ENCODE measurements at places on chromosomes 16 and 17. TPM values are rescaled to one million over a fixed set of nuclear protein-coding genes. Genes with fewer than 3 reads are reported as not detected.

GRCh38 chr17:42260318-42260717 lies 15.9 kb downstream of the STAT5B start:
- no peak for DNase-seq
- no peaks in the 10 kb centered on the region for H3K36me3 ChIP-seq
- no peak overlapping the region for H3K4me3 ChIP-seq
- H3K4me1 ChIP-seq = peaks cover 1% of the 10 kb centered on the region
- no peak overlapping the region for H3K27ac ChIP-seq
- no peaks in the 10 kb centered on the region for H3K27me3 ChIP-seq

GRCh38 chr17:49637739-49638138 lies 40.2 kb downstream of the SPOP start:
- H3K4me1 ChIP-seq = peaks cover 6% of the 10 kb centered on the region
- H3K36me3 ChIP-seq = peaks cover 6% of the 10 kb centered on the region
- no peak for DNase-seq
- no peak overlapping the region for H3K27ac ChIP-seq
- no peak overlapping the region for H3K4me3 ChIP-seq

Gene RUNDC1
- 13.9 TPM for total RNA-seq

Gene EPN3
- total RNA-seq = 15.1 TPM

Gene PIMREG
- 12.1 TPM for total RNA-seq

- DNase-seq = no peak
- no peak overlapping the region for H3K4me3 ChIP-seq
- peaks cover 2% of the 10 kb centered on the region for H3K27me3 ChIP-seq
- H3K36me3 ChIP-seq = no peaks in the 10 kb centered on the region
Observed at GRCh38 chr17:5506307-5506706, 19.9 kb downstream of the MIS12 start.

GRCh38 chr17:65742403-65743307 lies 181.2 kb upstream of the AXIN2 start:
- no peak overlapping the region for H3K4me3 ChIP-seq
- no peak for DNase-seq
- no peaks in the 10 kb centered on the region for H3K27me3 ChIP-seq
- no peaks in the 10 kb centered on the region for H3K36me3 ChIP-seq
- peak overlapping the region; percentile 84 for H3K27ac ChIP-seq

- H3K27ac ChIP-seq = peak overlapping the region; percentile 93
- peaks cover 28% of the 10 kb centered on the region for H3K4me1 ChIP-seq
- H3K4me3 ChIP-seq = no peak overlapping the region
- H3K36me3 ChIP-seq = peaks cover 12% of the 10 kb centered on the region
- no peak for DNase-seq
Observed at GRCh38 chr16:87457061-87457611, 35.7 kb downstream of the ZCCHC14 start.

Measured in mesothelial cell of epicardium (in vitro differentiated cells).